ENCODE measurements at places on chromosomes 12 and 14.
A peak's percentile ranks its signal among the peaks of the same experiment; 100 is the strongest.

- peak; percentile 23 for DNase-seq
Measured at GRCh38 chr14:89000007-89000942, 175.8 kb downstream of the TTC8 start.

DNA sequence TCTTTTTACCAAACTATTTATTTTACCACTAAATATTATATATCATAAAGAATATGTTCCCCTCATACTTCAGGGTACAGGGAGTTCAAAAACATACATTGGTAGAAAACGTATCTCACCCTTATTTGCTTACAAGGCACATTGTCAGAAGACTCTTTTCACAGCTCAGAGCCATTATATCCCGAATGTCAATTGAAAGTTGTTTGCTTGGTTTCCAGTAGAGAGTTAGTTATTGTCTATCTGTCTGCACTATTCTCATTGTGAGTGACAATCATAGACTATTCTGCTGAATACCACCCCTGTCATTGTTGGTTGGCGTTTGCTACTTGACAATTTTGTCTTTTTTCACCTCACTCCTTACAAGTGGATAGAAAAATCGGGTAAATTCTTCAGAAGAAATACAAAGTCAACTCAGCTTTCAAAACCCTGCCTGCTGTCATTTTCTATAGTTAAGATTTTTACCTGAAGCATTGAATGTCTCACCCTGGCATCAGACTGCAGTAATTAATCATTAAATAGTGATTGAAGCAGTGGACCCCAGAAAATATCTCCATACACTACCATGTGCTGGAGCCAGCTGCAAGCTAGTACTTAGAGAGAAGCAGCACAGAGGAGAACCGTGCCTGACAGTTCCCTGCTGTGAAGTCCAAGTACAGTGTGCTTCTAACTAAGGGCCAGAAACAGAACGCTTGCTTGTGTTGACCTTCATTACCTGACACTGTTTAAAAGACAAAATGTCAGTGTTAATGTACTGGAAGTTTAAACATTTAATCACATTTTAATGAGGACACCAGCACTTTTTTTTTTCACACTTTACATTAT, 510.6 kb downstream of the RERGL start:
- no peak for DNase-seq

- no peak for DNase-seq
Measured at GRCh38 chr14:43087666-43088065, 1419.4 kb downstream of the FSCB start.

GRCh38 chr12:122985338-122986257, 5.1 kb downstream of the ARL6IP4 start:
- DNase-seq = no peak

- DNase-seq = no peak
Measured at GRCh38 chr12:13534242-13534641, 337.7 kb downstream of the EMP1 start.

- DNase-seq = no peak
Measured at GRCh38 chr14:30521899-30522736, 36.8 kb upstream of the G2E3 start.

DNA sequence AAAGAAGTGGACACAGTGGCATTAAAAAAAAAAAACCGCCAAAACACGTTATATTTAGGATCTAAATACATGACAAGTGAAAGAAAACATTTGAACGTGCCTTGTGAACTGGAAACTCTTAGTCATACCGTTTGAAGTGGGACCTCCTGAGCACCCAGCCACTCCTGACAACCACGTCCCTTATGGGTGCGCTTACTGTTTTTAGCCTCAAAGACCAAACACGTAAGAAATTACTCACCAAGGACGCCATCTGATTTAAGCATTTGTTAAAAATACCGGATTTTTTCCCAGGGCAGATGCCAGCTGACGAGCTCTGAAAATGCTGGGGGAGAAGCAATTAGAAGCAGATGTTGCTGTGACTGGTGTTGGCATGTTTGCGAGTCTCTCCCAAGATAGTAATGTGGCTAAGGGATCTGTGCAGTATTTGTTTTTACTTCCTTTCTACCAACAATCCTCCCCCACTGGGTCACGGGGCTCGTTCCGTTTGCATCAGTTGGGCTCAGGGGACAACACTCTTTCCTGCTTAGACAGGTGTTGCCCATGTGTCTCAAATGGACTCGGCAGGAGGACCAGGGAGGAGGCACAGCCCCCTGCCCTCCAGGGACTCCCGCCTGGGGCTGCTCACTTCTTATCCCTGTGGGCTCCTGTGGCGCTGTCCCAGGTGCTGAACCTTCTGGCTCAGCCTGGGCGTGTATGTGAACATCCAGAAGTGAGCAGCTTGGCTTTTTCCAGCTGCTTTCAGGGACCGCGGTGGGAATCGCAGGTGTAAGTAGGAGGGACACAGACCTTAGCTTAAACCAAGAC, 101.0 kb downstream of the BEGAIN start:
- no peak for DNase-seq

- no peak for DNase-seq
Measured at GRCh38 chr14:76201162-76201561, 49.4 kb downstream of the GPATCH2L start.

- DNase-seq = no peak
Measured at GRCh38 chr14:51335961-51336723, 96.1 kb downstream of the TMX1 start.

DNA sequence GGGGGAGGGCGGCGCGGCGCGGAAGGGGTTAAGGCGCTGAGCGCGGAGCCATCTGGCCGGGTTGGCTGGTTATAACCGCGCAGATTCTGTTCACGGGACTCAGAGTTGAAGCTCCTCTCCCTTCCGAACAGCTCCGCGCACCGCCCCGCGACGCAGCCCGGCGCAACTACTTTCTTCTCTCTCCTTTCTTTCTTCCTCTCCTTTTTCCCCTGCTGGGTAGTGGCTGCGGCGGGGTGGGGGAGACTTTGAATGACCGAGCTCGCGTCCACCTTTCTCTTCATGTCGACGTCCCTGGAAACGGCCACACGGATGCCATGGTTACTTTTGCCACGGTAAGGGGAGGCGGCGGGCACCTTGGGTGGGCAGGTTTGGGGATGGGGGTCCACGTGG, at the start of gene NTF3:
Gene NTF3, plus strand, starts transcription at position 98 of the 390 bp plus-strand sequence. Its CDS starts 217 bp downstream, at position 315.
- no peak for DNase-seq

GRCh38 chr12:7190268-7191055, 976 bp downstream of the PEX5 start:
- DNase-seq = no peak

DNA sequence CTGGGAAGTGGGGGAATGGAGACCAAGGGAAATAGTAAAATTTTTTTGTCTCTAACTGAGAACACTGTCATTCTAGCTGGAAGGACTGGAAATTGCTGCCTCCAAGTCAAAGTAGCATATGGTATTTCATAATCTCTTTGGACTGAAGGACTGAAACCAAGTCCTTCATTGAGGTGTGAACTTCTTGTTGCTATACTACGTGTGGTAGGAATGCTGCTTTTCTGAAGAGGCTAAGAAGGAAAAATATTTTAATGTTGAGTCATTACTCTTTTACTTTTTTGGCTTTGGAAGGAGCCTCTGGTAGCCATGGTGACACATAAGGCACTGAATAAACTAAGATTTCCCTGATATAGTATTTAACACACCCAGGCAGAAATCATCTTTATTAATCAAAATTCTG, 465.4 kb downstream of the NPAS3 start:
- DNase-seq = no peak

DNA sequence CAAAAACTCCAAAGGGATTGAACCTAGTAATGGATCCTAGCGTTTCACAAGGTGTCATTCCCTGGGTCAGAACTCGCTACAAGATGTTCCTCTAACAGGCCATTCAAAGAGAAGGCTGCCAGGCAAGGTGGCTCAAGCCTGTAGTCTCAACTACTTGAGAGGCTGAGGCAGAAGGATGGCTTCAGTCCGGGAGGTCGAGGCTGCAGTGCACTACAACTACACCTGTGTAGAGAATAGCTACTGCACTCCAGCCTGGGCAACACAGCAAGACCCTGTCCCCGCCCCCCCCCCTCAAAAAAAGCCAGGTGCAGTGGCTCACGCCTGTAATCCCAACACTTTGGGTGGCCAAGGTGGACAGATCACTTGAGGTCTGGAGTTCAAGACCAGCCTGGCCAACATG, 14.4 kb downstream of the PPTC7 start:
- no peak for DNase-seq

GRCh38 chr12:111409403-111409779, 3.7 kb downstream of the SH2B3 start:
- no peak for DNase-seq

DNA sequence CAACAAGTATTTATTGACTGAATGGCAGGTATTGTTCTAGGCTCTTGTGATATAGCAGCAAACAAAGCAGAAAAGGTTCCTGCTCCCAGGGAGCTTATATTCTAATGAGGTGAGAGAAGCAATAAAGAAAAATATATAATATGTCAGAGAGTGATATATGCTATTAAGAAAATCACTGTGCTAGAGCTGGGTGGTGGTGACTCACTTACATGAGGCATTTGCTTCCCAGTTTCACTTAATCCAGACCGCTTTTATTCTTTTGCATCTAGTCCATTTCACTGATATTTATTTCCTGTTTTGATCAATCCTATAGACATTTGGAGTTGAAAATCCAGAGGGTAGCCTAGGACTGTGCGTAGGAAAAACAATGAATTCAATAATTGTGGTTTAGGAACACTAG, 17.5 kb downstream of the TRHDE start:
- DNase-seq = no peak

- no peak for DNase-seq
Measured at GRCh38 chr12:131385313-131386166, 325.4 kb upstream of the SFSWAP start.

- DNase-seq = no peak
Measured at GRCh38 chr12:11412731-11413130, 17.4 kb upstream of the PRB2 start.

DNA sequence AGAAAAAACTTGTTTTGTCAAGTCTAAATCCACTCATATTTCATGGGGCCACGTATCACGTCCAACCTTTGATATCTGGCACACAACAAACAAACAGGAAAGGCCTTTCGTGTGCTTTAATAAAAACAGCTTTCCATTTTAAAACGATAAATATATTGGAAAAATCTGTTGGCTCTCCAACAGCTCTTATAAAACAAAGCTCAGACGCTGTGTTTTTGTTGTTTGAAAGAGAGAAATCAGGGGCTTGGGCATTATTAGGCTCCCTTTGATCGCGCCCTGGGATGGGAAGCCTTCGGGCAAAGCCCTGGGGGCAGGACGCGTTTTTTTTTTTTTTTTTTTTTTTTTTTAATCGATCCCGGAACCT, 429 bp upstream of the PLEKHA5 start:
- DNase-seq = no peak

- no peak for DNase-seq
Measured at GRCh38 chr12:96241431-96241830, 47.3 kb downstream of the ELK3 start.

- DNase-seq = no peak
Measured at GRCh38 chr14:43651896-43652295, 855.2 kb downstream of the FSCB start.

DNA sequence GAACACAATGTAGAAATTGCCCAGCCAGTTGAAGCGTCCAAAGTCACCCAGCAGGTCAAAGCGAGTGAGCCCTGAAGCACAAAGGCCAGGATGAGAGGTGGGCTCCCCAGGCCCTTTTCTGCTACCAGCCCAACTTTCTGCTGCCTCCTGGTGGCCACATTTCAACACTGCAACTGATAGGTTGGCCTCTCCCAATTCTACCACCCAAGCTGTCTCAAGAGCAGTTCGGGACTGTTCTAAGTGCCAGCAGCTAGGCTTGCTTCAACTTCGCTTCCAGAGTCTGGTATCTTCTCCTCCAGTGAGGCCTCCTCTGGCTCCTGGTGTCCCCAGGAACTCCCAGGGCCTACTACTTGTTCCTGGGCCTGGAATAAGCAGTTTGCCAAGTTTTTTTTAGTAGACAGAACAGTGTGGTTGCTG, 3.4 kb upstream of the DHH start:
- peak; percentile 38 for DNase-seq

GRCh38 chr12:106157802-106158201, 19.0 kb upstream of the NUAK1 start:
- DNase-seq = no peak

DNA sequence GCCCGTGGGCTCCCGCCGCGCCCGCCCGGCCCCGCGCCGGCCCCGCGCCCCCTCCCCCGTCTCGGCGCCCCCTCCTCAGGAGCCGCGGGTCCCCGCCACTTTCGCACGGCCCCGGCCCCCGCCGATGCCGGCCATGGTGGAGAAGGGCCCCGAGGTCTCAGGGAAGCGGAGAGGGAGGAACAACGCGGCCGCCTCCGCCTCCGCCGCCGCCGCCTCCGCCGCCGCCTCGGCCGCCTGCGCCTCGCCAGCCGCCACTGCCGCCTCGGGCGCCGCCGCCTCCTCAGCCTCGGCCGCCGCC, 263 bp downstream of the RCOR1 start:
- no peak for DNase-seq

DNA sequence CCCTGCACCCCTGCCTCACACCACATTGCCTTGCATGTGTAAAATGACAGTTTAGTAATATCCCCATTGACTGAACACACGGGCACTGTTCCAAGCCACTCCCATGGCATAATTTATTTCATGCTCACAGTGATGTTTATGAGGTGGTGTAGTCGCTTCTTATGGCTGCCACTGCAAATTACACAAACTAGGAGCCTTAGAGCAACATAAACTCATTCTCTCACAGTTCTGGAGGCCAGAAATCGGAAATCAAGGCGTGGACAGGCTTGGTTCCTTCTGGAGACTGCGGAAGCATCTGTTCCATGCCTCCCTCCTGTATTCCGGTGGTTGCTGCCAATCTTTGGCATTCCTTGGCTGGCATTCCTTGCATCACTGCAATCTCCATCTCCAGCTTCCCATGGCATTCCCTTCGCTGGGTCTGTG, 97.3 kb downstream of the RIN3 start:
- DNase-seq = no peak

GRCh38 chr14:55297611-55298499, 26.6 kb downstream of the FBXO34 start:
- no peak for DNase-seq

GRCh38 chr14:24057271-24057670, 5.5 kb downstream of the CARMIL3 start:
- no peak for DNase-seq

GRCh38 chr12:109130297-109131153, 14.1 kb downstream of the ACACB start:
- DNase-seq = no peak

- no peak for DNase-seq
Measured at GRCh38 chr14:63477556-63477955, 65.6 kb downstream of the PPP2R5E start.

DNA sequence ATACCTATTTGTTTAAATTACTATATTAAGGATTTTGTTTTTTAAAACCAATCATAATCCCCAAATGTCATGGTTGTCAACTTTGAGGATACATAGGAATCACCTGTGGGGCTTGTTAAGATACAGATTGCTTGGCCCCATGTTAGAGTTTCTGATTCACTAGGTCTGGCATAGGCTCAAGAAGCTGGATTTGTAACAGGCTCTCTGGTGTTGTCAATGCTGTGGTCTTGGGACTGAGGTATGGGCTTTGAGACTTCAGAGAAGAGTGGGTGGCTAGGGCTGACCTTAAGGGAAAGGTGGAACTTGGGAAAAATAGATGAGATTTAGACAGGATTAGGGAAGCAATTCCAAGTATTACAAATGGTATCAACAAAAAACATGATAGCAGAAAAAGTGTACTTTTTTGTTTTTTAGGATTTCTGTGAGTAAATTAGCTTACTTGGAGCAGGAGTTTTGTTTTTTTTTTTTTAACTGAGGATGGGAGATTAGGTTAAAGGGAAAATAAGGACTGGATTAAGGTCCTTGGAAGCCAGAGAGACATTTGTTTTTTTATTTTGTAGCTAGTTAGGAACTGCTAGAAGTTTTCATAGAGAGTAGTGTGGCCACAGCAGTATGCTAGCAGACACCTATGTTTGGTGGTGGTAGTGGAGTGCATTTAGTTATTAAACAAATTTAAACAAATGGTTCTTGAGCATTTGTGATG, 88.6 kb downstream of the RAD51B start:
- DNase-seq = no peak

Measured in stimulated activated CD4-positive, alpha-beta T cell treated with anti-CD3 and anti-CD28 coated beads, Interleukin-12 subunit alpha, Interleukin-12 subunit beta, amount 100 ng/mL, for 24 hours (primary cell).